Right lung (tissue), 10 donors: ENCODE measurements at places on chromosomes 5 and 9. TPM values are rescaled to one million over a fixed set of nuclear protein-coding genes. Genes with fewer than 3 reads are reported as not detected.

ZNF618 gene
- 34.5 TPM for polyA plus RNA-seq

SPINK7 gene
- polyA plus RNA-seq = 0.35 TPM

DNA sequence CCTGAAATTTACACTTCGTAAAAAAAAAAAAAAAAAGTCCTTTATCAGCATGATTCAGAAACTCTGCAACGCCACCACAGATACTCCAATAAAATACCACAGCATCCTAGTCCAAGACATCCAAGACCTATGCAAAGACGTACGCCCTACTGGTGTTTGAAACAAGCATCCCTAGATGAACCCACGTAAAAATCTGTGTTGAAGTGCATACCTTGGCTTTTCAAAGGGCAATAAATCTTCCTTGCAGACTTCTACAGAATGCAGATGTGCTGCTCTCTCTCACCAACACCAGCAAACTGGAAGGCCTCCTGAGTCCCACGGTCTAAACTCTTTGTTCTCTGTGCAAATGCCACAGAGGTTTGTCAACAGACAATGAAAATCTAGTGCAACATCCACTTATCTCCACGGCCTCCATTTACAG lies 38.8 kb downstream of the MYO10 start:
- no peak for DNase-seq

DNA sequence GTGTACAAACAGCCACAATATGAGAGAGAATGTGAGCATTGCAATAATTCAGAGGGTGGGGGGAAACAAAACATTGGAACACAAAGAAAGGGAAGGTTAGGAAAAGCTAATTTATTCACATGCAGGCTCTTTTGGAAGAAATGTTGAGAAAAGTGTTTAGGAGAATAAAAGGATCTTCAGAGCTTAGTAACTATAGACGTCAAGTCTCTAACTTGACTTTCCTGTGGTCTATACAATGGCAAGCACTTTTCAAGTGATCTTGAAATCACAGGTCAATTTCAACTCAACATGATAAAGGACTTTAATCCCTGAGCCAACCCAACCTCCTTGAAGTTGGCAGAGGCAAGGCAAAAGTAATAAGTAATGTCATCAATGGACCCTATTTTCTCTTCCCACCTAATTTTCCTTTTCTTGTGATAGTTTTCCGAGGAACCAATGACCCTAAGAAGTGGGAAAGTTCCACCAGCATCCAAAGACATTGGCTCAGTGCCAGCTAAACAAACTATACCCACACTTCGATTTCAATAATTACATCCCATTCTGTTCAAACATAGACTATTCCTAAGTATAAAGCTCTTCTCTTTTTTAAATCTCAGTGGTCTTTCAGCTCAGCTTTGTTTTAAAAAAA lies 23.7 kb downstream of the RFK start:
- DNase-seq = no peak

PKD2L2 gene
- 0.49 TPM for polyA plus RNA-seq

DNA sequence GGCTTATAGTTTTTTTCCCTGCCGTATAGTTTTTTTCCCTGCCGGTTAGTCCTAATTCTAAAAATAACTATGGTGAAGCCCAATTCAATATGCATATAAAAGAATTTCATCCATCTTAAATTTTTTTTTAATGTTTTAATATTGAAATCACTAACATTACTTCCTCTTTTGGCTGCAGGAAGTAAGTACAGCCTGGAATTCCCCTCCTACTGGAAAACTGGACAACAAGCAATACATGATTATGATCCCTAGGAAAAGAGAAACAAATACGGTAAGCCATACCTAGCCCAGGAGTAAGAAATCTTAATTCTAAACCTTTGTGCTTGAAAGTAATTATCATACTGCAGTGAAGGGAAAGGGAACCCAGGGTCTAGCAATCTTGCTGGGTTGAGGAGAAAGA lies 119.0 kb downstream of the NR3C1 start:
- DNase-seq = no peak

MIGA2 gene
- 16.1 TPM for polyA plus RNA-seq
